NCI-H82 (cell line): ENCODE measurements at places on chromosomes 12 and 14.

GRCh38 chr14:77088219-77088618 lies 9.8 kb upstream of the CIPC start:
- DNase-seq = peak; percentile 59

GRCh38 chr12:27998170-27998569 lies 25.6 kb upstream of the PTHLH start:
- DNase-seq = no peak

- peak; percentile 41 for DNase-seq
Observed at GRCh38 chr12:28620281-28620680, 430.0 kb downstream of the CCDC91 start.

DNA sequence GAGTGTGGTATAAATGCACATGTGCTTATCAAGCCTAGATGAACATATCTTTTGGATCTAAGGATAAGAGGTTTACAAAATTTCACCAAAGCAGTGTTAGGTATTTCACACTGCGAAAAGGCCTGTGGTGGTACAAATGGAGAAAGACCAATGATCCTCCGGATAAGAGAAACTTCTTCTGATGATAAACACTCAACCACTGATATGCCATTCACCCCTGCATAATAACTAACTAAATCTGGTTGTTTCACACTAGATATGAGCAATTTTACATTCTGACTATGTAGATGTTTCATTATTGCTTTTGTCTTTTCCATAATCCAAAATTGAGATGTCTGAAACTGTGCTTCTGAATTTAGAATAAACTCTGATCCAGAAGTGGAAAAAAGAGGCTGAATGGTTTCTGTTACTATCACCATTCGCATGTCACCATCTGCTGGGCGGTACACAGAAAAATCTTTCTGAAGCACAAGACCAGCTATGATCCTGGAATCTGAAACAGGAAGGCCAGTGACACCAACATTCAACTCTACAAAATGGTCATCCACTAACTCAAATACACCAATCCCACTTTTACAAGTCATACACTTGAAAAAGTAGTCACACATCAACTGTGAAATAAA lies 1.3 kb downstream of the BBS10 start:
- DNase-seq = peak; percentile 35

DNA sequence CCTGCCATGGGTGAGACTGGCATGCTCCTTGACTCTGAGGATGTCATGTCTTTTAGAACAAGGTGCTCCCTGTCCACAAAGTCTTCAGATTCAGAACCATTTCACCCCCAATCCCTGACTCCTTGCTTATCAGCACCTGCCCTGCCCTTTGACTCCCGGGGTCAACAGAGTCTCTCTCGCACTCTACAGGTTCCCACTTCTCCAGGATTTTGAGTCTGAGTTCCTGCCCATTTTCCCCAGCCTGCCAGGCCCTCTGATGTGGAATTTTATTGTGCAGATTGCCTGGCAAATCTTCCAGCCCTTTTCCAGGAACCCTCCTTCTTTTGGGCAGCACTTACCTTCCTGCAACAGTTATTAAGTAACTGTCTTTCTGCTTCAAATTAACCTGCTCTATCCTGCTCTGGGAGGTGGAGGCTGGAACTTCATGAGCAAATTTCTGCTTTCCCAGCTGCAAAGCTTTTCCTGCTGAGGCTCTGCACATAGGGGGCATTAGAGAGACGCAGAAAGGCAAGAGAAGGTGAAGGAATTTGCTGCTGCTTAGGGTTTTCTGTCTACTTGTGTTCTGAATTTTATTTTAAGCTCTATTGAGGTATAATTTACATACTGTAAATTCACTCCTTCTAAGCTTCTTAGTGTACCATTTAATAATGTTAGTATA lies 259.1 kb downstream of the PCNX1 start:
- peak; percentile 39 for DNase-seq

DNA sequence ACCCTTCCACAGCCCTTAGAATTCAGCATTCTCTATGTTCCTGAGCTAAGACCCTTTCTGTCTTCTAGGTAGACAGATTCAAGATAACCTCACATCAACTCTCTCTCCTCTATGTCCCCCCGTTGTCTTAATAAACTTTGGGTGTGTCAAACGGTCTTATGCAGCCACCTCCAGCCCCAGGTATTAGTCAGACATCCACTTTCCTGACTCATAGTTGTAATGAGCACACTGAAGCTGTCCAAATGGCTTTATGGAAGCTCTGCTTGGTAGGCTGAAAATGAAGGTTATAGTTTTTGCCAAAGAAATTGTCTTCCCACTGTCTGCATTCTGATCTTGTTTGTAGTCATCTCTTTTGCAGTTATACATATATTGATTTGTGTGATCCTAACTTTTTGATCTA lies 482.0 kb downstream of the RMST start:
- no peak for DNase-seq

GRCh38 chr12:74441872-74442271 lies 95.8 kb upstream of the ATXN7L3B start:
- DNase-seq = peak; percentile 40

DNA sequence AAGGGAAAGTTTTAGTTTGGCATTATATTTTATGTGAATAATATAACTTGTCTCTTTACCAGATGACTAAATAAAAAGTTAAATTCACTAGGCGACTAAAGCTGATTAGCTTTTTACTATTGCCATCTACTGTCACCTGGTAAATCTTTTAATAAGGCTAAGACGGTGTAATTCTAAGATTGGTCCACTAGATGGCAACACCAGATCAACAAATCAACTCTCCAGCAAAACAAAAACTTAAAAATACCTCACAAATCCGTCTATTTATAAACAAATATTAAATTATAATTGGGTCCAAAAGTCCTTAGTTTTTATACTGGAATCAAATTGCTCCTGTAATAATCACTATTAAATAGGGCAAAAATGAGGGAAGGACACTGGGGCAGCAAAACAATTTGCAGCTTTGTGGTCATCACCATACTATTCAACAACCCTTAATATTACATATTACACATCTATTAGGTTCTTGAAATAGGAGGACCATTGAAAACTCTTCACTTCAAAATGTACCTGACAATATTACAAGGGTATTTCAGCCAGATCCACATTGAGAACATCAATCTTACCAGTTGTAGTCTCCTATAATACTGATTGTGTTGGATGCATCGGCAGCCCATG lies 47.9 kb downstream of the GALC start:
- peak; percentile 56 for DNase-seq

- DNase-seq = peak; percentile 62
Observed at GRCh38 chr12:56128670-56129205, 671 bp downstream of the ESYT1 start.

DNA sequence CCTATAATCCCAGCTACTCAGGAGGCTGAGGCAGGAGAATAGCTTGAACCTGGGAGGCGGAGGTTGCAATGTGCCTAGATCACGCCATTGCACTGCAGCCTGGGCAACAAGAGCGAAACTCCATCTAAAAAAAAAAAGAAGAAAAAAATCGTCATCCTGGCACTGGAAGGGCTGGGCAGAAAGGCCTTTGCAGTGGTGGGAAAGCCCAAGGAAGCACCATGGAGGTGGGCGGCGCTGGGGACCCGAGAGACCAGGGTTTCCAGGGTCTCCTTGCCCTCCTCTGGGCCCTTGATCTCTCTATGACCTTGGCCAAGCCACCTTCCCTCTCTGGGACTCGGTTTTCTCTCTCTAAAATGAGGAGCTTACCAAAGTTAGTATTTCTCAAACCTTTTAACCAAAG lies 65.4 kb downstream of the LGMN start:
- DNase-seq = no peak

- peak; percentile 84 for DNase-seq
Observed at GRCh38 chr12:120194534-120195395, at the start of gene GCN1. Gene GCN1 (minus strand): TSS chr12:120194715. CDS start chr12:120194697, 18 bp downstream.

DNA sequence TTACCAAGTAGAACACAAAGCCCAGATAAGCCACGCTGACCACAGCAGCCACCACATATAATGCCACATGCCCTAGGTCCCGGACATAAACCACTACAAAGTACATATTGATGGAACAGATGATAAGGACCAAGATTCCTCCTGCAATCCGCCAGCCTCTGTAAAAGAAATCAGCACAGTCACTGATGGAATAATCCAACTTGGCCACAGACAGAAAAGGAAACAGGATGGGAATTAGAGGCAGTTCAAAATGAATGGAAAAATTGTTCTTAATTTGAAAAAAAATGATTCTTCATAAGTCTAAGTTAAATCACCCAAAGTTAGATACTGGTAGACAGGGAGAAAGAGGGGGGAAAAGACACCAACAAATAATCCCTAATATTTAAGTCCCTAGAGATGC lies 35.4 kb downstream of the SLC11A2 start:
- no peak for DNase-seq

- DNase-seq = no peak
Observed at GRCh38 chr12:110170535-110171185, 46.5 kb downstream of the IFT81 start.

DNA sequence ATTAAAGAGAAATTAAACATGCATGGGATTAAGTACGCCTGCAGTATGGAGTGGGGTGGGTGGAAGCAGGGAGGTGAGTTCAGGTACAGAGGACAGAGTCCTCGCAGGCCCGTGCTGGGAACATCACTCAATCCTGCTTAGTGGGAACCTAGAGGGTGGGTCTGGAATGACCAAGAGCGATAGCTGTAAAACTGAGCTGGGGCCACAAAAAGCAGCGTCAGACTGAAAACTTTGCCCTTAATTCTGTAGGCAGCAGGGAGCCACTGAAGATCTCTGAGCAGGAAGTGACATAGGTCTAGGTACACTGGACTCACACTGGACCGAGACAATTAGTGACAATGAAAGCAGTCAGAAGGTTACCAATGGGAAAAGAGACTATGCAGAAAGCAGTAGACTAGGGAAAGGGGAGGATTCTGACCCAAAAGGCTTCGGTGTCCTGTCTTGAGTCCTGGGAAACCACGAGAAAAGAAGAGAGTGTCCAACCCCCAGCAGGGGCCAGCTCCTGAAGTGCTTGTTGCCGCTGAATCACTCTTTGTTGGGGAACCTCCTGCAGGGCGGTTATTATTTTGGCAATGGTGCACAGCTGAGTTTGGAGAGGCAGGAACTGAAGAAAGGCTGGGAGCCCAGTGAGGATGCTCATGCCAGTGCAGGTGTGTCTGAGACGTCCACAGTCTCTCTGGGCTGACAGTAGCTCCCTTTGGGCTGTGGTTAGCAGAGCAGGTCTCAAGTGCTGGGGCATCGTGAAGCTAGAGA lies 97.4 kb downstream of the PLXNC1 start:
- no peak for DNase-seq

DNA sequence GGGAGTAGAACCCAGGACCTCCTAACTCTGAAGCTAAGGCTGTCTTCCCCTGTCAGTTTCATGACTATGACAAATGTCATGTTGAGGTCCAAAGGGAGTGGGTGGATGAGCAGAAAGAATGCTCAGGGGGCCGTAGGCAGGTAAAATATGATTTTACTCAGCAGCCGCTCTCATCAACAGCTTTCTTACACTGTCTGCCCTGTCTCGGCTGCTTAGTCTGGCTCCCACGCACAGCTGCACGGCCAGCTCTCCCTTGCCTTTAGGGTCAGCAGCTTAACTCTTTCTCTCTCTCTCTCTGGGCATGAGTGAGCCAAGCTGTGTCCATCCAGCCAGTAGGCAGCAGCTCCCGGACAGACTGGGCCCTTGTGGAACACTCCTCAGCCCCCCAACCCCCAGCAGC lies 95.2 kb downstream of the GCH1 start:
- DNase-seq = no peak

- DNase-seq = no peak
Observed at GRCh38 chr14:76306131-76306530, 69.8 kb upstream of the ESRRB start.

GRCh38 chr14:105180592-105181548 lies at the start of gene NUDT14:
Gene NUDT14 (minus strand): TSS chr14:105181312. CDS start chr14:105181209, 103 bp downstream.
- DNase-seq = peak; percentile 60

DNA sequence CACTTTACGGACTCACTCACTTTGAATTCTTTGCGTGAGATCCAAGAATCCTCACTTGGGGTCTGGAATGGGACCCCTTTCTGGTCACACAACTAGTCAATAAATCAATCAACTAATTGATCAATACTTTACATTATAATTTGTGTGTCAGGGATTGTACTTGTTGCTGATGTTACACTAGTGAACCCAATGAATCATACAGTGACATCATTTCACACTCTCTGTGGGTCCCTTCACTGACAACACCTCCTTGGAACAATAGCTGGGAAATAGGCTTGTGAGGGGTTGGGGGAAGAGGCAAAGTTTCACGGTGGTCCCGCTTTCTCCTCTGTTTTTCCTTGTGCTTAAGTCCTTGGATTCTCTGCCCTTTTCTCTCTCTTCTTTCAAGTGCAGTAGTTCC lies 35.0 kb downstream of the TPH2 start:
- no peak for DNase-seq

- peak; percentile 7 for DNase-seq
Observed at GRCh38 chr12:75850721-75851462, 180.7 kb downstream of the PHLDA1 start.

- DNase-seq = no peak
Observed at GRCh38 chr12:113325916-113326315, 9.0 kb downstream of the SLC8B1 start.

DNA sequence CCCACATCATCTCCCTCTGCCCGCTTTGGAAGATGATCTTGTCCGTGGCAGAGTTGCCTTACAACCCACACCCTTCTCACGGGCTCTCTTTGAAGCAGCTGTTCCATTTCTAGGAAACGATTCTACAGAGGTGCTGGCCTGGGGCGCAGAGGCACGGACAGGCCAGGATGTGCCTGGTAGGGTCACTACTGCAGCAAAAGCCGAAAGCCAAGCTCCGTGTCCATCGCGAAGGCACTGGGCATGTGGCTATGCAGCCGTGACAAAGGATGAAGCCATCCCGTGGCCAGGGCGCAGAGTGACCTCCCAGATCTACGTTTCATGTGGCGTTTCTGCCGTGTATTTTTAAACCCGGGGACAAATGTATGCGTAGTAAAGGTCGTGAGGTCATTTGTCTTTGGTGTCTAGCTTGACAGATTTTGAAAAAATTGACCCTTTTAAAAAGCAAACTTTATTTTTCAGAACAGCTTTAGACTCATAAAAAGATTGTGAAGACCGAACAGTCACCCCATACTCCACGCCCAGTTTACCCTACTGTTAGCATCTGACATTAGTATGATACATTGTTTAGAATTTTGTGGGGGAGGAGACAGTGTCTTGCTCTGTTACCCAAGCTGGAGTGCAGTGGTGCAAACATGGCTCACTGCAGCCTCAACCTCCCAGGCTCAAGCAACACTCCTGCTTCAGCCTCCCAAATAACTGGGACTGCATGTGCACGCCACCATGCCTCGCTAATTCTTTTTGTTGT lies 40.4 kb upstream of the NCOR2 start:
- no peak for DNase-seq

GRCh38 chr12:132596016-132596415 lies 14.4 kb downstream of the LRCOL1 start:
- DNase-seq = no peak

DNA sequence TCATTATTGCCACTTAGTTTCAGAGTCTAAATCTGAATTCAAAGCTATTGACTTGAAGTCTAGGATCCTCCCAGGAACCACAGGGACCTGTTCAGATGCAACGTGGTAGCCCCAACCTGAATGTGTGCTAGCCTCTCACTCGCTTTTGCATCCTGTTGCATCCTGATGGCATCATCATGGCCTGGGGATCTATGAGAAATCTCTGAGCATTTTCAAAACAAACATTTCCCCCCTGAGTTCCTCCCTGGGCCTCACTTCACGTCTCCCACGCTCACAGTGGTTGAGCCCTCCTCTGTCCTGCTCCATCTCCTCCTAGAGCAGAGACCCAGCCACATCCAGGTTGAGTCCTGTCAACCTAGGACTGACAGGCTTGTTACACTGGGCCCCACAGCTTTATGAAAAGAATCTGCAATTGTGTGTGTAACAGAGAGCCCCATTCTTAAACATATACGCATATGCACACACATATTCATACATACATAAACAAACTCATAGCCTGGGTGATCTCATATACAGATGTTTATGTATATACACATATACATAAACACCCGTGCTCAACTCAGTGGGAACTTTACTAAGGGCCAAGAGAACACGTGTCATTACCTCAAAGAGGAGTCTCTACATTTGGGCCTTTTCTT lies 5.4 kb upstream of the KRT72 start:
- no peak for DNase-seq
